Amygdala (tissue), 56 donors: ENCODE measurements at places on chromosomes 16 and 17.
A peak's percentile ranks its signal among the peaks of the same experiment; 100 is the strongest.

- no peak for DNase-seq
Observed at GRCh38 chr17:17514361-17514992, 18.3 kb upstream of the RASD1 start.

- no peak for DNase-seq
Observed at GRCh38 chr17:63842173-63842539, 329 bp downstream of the SMARCD2 start.

DNA sequence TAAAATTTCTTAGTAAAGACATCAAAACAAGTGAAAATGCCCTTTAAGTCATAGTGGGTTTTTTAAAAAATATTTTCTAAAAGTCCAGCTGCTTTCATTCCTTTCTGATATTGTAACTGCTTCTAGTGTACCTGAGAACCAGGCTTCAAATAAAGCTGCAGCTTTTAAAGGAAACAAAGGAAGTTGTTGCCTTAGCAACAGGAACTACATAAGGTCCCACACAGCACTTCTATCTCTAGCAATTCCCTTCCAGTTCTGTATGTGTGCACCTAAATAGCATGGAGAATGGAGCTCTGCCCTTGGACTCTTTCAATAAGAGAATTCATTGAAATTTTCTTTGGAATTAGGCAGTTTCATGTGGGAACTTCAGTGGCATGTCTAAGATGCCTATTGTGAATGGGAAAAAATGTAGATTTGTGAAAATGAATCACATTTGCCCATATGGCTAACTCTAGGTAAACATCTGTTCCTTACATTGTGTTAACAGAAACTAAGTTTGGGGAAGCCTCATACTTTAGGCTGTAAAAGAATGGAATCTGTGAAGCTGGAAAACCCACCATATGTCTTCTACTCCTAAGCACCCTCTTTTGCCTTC is 206.4 kb downstream of the KIF2B start:
- no peak for DNase-seq

DNA sequence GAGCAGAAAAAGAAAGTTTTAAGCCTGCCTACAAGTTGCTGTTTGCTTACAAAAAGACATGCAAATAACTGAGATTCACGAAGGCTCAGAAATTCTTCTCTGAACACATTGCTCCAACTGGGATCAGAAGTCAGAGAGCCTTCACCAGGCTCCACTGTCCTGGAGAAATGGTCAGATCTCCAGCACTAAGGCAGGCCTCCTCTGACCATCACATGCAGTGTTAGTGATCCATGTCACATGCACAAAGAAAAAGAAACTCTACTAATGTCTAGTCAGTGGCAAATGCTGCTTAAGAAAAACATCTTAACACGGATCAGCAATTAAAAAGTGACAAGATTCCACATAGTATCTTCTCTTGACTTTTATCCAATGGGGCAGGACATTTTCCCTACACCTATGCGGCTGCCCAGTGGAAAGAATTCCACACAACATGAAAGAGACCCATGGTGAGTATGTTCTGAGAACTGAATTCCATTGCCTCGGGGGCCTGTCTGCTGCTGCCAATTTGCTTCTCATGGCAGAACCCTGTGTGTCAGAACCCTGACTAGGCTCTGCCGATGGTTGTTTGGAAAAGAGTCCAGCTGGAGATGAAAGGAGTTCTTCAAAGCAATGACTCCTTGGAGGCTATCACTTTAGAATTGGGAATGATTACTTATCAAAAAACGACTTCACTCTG is 96.6 kb downstream of the HIC1 start:
- no peak for DNase-seq

DNA sequence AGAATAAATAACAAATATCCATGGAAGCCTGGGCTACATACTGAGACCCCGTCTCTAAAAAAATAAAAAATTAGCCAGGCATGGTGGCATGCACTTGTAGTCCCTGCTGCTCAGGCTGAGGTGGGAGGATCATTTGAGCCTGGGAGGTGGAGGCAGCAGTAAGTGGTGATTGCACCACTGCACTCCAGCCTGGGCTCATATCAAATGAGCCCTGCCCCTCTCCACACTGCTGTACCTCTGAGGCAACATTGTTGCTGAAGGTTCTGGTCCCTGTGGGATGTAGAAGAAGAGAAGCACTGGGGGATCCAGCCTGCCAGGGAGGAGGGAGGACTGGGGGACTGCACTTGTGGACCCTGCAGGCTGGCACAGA is 11.4 kb upstream of the ARHGAP23 start:
- no peak for DNase-seq

GRCh38 chr17:77963441-77963840 is 4.9 kb downstream of the TNRC6C start:
- DNase-seq: peak; percentile 29

- DNase-seq: no peak
Observed at GRCh38 chr16:9015489-9015888, 51.8 kb upstream of the USP7 start.

GRCh38 chr17:44915862-44916780 is 821 bp upstream of the GFAP start:
- peak; percentile 65 for DNase-seq

GRCh38 chr17:67265436-67266019 is 20.5 kb upstream of the HELZ start:
- DNase-seq: no peak

GRCh38 chr17:57257895-57258851 is 1.9 kb downstream of the MSI2 start:
- DNase-seq: peak; percentile 21

DNA sequence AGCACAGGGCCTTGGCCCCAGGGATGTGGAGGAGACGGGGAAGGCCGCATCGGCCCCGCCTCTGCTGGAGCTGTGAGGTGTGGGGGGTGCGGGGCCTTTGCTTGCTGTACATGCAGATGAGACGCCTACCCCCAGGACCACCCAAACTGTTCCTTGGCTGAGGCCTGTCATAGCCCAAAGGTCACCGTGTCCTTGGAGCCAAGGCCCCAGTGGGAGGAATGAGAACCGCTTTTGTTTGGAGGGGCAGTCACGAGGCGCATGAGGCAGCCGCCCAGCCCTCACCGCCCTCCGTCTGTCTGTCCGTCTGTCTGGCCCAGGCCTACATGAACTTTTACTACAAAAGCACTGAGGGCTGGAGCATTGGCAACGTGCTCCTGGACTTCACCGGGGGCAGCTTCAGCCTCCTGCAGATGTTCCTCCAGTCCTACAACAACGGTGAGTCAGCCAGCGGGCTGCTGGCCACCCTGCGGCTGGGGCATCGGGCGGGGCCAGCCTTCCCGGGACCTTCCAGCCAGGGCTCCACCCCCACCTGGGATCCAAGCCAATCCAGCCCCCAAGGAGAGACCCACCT is 8.8 kb downstream of the TAX1BP3 start:
- DNase-seq: no peak

GRCh38 chr16:48907906-48908634 is 298.1 kb upstream of the N4BP1 start:
- no peak for DNase-seq

GRCh38 chr16:53836142-53836541 is 132.2 kb downstream of the FTO start:
- DNase-seq: no peak
